ENCODE measurements at places on chromosomes 6 and 20. TPM values are rescaled to one million over a fixed set of nuclear protein-coding genes. Genes with fewer than 3 reads are reported as not detected.

The GGTLC1 gene
- total RNA-seq, result not detected

The SLC44A4 gene
- not detected for total RNA-seq

The ZBP1 gene
- 0.04 TPM for total RNA-seq

The CRISP3 gene
- total RNA-seq, result not detected
